ENCODE measurements at places on chromosomes 11 and 22.
A peak's percentile ranks its signal among the peaks of the same experiment; 100 is the strongest.

DNA sequence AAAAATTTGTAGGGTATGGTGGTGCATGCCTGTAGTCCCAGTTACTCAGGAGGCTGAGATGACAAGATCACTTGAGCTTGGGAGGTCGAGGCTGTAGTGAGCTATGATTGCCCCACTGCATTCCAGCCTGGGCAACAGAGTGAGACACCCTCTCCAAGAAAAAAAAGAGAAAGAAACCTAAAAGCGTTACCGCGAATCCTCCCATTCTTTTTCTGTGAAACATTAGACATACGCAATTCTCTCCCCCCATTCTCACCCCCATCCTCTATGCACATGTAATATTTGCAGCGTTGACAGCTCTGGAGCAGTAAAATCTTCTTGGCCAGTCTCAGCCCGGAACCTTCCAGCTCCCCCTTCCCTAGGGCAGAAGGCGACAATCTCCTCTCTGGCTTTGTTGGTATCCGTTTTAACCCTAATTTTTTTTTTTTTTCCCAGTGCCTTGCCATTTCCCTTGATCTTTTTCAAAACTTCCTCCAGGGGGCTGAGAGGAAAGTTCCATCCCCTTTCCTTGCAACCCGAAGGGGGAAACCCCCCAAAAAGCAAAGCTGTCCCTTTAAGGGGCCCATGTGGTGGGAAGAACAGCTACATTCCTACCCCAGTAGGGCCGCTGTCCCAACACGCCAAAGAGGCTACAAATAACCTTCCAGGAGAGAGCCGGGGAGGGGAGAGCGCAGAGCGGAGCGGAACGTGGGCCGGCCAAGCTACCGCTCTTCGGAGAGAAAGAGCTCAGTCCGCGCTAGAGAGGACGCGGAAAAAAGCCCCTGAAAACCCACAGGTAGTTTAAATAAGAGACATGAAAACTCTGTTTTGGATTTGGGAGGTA, 1.9 kb downstream of the LRP4 start:
- DNase-seq = no peak

DNA sequence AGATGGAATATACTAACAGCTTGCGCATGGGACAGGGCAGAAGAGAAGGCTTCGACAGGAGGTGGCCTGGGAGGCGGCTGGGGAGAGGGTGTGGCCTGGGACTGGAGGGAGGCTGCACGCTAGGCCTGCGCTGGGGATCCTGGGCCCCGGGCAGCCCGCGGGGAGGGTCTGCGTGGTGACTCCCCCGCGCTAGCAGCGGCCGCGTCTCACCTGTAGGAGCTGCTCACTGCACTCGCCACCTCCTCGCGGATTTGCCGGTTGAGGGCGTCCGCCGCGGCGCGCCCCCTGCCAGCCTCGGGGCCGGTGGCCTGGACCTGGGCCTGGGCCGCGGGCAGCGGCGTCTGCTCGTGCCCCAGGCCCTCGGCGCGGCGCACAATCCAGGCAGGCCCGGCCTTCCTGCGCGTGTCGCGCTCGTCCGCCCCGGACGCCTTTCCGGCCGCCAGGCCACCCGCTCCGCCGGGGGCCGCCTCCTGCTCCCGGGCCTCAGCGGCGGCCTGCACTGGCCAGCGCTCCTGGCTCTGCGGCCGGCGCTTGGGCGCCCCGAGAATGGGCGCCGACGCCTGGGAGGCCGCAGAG, 1.5 kb downstream of the MAP6 start:
- peak; percentile 15 for DNase-seq

- DNase-seq = no peak
Observed at GRCh38 chr11:28140689-28141455, 32.7 kb downstream of the METTL15 start.

- DNase-seq = no peak
Observed at GRCh38 chr11:109374441-109374840, 47.5 kb upstream of the C11orf87 start.

DNA sequence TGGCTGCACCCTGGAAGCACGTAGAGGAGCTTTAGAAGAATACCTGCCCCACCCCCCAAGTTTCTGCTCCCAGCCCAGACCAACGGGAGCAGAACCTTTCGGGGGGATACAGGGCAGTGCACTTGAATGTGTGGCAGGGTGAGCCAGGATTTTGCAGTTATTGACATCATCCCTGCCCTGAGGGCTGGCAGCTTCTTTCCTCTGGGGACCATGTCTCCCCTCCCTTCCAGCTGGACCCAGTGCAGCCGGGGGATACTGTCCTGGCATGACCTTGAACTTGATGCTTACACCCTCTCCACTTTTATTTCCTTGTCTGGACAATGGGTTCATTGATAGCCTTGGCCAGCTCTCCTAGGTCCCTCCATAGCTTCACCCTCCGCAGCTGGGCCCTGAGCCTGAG, 4.1 kb upstream of the CABP7 start:
- DNase-seq = no peak

GRCh38 chr11:65100674-65101350, 4.8 kb downstream of the VPS51 start:
- no peak for DNase-seq

DNA sequence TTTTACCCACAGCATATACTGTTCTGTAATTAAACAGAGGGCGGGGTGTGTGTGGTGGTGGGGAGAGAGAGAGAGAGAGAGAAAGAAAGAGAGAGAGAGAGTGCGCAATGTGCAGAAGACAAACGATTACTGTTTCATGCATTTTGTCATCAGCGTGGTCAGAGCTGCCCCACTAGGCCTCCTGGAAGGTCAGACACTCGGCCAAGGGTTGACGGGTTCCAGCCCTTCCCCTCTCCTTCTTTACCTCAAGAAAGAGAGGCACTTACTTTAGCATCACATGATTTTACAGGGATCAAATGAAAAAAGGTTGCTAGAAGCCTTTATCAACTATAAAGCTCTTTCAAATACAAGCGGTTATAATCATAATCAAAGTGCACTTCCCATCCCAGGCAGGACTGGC, 269.2 kb upstream of the SORL1-AS1 start:
- DNase-seq = no peak

DNA sequence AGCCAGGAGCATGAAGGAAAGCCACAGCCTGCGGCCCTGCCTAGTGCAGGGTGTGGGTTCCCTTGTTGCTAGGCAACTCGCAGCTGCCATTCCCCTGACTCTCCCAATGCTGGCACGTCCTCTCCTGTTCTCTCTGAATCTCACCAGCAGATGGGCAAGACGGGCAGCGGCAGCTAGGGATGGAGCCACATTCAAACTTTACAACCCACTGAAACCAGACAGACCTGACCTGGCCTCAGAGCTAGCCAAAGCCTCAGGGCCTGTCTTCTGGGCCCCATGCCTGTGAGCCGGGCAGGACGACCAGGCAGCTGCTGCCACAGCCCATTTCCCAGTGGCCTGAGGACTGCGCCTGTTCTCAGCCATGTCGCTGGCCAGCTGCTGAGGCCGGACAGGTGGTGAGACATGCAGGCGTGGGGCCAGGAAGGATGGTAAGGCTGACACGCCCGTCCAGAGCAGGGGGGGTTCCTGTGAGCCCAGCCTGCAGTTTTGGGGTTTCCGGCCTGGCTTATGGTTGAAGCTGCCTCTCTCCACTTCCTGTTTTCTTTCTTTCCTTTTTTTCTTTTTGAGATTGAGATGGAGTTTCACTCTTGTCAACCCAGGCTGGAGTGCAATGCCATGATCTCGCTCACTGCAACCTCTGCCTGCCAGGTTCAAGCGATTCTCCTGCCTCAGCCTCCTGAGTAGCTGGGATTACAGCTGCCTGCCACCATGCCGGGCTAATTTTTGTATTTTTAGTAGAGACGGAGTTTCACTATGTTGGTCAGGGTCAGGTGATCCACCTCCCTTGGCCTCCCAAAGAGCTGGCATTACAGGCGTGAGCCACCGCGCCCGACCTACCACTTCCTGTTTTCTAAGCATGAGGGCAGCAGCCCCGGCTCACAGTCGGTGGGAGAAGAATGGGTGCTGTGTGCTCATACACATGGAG, 4.1 kb downstream of the SUN2 start:
- DNase-seq = peak; percentile 56

DNA sequence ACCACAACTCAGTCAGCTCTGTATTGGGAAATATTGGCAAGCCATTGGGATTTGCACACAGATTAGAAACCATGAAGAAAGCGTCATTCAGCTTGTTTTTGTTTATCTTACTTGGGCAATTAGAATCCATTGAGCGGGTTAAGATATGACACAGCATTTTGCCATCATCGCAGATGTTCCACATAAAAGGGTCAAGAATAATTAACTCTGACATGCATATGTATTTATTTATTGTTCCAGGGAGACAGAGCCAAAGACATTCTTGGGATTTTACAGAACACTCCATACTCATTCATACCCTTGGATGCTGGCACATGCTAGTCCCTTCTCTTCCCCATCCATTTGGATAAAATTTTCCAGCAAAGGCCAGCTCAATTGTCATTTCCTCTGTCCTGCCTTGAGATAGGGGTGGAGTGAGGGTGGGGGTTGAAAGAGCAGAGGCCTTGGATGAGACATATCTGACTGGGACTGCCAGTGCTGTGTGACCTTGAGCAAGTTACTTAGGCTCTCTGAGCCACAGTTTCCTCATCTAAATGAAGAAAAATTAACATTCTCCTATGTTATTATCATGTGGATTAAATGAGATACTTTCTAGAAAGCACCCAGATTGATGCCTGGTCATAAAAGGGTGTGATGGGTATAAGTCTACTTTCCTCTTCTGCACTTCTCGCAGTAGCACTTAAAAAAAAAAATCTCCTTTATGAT, 179.7 kb downstream of the RRAS2 start:
- no peak for DNase-seq

GRCh38 chr22:30288419-30289140, 725 bp downstream of the CASTOR1 start:
- DNase-seq = no peak

GRCh38 chr11:96137373-96137772, 205.6 kb downstream of the MAML2 start:
- DNase-seq = no peak
